Fibroblast of skin of back (primary cell): ENCODE measurements at places on chromosomes 11 and 22.

- DNase-seq, result no peak
These were observed 71.5 kb downstream of the SGSM3 start for GRCh38 chr22:40441761-40442390.

DNA sequence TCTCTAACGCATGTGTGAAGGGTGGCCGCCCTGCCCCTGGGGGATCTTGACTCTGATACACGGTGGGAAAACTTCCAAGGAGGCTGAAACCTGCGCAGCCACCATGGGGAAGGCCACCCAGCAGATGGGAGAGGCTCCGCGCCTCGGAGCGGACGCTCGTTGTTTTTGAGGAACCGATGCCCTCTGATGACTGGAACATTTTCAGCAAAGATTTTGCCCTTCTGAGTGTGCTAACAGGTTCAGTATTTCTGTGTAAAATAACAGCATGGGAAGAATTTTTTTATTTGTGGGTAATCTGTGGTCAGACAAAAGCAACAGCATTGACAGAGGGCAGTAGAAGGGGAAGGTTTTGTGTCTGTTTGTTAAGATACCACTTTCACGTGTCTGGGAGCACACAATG is 16.7 kb downstream of the MB start:
- DNase-seq, result no peak

- DNase-seq, result peak; percentile 76
These were observed 7.3 kb downstream of the SNX19 start for GRCh38 chr11:130908770-130909625.

- DNase-seq, result peak; percentile 65
These were observed 194.0 kb downstream of the LARGE1 start for GRCh38 chr22:33726294-33726734.

DNA sequence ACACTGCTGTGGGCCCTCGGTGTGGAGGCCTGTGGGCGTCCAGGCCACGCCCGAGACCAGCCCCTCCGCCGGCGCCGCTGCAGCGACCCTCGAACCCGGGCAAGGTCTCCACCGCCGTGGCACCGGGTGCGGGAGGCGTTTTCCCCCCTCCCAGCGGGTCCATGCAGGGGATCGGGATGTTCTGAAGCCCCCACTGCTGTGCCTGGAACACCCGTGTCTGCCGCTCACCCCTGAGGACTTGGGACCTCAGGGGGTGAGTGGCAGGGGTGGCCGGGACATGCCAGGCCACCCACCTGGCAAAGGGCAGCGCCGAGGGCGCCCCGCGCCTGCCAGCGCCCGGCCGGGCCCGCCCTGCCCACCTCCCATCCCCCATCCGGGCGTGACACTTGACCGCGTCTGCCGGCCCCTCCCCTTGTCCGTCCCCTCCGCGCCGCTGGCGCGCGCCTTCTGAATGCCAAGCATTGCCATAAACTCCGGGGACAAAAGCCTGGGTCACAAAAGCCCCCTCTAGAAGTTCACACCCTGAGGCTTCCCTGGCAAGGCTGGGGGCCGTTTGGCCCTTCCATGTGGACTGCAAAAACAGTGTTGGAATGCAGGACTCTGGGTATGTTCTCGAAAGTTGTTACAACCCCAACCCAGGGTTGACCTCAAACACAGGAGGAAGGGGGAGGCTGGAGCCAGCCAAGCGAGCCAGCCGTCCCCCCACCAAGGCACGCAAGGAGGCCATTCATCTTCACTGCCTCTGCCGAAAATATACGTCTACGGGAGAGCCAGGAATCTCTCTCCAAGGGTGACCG is 819 bp upstream of the KCNQ1OT1 start:
- peak; percentile 53 for DNase-seq

DNA sequence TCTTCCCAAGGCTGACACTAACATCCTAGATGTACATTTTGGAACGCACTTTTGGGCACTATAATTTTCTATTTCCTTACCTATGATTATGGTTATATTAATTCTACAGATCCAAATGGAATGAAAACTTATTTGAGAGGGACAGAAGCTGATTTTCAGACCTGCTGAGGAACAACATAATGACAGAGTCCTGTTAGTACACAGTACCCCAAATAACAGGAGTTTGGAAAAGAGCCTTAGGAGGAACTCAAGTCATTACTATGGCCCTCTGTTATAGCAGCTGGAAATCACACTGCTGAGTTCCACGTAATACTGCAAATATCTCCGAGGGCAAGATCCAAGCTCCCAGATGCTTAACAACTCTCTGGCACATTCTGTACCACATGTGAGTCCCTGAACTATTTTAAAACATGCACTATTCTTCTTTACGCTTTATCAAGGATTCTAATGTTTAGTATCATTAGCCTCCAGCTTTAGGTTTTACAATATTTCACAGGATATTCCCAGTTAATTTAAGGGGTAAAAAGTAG is 1027.7 kb upstream of the CCDC90B start:
- no peak for DNase-seq

- no peak for DNase-seq
These were observed 48.4 kb upstream of the MRGPRX1 start for GRCh38 chr11:18987454-18988231.

GRCh38 chr11:41872870-41873269 is 413.4 kb upstream of the LRRC4C start:
- no peak for DNase-seq

- DNase-seq, result no peak
These were observed 96.2 kb downstream of the PDHX start for GRCh38 chr11:35012467-35013191.

- DNase-seq, result no peak
These were observed 88.9 kb downstream of the RASSF10 start for GRCh38 chr11:13098063-13098462.
